ENCODE measurements at places on chromosomes 2 and 18.
A peak's percentile ranks its signal among the peaks of the same experiment; 100 is the strongest.

DNA sequence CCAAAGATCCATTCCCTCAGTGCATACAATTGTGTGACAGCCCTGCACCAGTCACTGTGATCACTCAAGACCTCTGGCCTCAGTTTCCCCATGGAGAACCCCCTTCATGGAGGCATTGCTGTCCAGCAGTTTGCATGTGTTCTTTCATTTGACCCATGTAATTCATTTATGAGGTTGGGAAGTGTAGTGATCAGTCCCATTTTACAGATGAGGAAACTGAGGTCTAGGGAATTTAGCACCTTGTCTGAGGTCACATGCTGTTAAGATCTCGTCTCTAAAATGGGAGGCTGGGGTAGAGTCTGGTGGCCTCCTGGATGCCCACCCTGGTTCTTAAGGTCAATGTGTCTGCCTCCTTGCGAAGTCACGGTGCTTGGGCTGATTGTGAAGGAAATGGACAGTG, 19.1 kb downstream of the LDLRAD4 start:
- no peak for DNase-seq

DNA sequence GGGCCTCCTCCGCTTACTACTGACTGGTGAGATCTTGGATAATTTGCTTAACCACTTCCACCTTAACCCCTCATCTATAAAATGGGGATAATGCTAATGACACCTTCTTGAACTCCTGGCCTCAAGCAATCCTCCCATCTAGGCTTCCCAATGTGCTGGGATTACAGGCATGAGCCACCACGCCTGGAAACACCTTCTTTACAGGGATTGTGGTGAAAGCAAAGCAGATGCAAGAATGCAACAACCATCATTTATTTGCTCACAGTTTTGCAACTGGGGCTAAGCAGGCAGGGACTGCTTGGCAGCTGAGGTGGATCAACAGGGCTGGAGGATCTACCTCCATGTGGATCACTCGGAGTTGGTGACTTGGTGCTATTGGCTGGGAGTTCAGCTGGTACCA, 76.2 kb upstream of the ZNF532 start:
- DNase-seq = no peak

GRCh38 chr2:135708159-135708558, 33.5 kb upstream of the UBXN4 start:
- no peak for DNase-seq

DNA sequence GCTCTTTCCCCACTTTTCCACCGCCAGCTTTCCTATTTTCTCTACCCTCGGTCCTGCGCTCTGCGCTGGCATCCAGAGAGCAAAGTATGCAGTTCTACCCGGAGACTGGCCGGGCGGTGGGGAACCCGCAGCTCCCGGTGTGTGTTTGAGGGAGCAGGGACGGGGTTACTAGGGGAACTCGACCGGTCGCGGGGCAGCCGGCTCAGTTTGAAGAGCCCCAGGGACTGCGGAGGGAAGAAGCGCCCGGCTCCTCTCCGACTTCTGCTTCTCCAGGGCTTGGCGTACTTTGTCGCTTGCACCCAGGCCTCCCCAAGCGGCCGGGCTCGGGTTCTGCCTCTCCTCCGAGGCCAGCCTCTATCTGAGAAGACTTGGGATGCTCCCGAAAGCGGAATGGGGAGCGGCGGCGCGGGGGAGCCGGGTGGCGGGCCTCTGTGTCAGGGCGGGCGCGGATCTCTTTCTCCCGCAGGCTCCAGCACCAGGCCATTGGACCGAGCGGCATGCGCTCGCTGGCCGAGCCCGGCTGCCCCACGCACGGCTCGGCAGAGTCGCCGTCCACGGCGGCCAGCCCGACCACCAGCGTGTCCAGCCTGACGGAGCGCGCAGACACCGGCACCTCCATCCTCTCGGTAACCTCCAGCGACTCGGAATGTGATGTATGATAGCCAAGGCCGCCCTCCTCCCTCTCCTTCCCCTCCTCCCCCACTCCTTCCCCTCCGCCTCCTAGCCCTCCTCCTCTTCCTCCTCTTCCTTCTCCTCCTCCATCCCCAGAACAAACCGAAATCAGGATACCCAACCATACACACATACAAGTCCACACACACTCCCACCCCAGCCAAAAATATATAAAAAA, 2.8 kb downstream of the SIX3 start:
- DNase-seq = no peak

DNA sequence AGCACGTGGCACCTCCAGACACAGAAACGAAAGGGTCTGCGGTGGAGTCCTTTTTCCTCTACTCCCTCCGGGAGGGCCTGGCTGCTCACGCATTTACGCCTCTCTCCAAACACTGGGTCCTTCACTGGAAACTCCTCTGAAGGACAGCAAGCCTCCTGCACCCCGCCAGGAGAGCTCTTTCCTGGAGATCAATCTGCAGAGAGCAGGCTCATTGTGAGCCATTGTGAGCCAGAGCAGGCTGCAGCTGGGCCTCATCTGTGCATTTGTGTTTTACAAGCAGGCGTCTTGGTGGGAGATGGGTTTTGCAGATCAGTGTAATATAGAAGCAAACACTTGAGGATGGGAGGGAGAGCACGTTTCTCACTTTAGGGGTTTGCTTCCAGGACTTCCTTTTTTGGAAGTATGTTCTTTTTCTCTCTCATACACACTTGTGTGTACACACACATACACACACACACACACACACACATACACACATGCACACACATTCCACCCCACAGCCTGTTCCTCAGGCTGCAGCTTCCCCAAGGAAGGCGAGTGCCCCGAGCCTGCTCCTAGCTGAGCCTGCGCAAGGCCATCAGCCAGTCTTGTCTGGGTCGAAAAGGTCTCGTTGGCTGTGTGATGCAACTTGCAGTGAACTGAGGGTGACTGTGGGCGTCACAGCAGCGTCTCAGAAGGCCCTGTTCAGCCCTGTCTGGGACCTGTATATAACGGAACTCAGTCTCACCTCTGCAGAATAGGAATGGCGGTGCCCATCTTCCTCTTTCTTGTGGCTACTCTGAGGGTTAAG, 163.5 kb downstream of the GLI2 start:
- DNase-seq = no peak

GRCh38 chr2:205712508-205712907, 30.2 kb downstream of the NRP2 start:
- no peak for DNase-seq

GRCh38 chr18:44693030-44693784, 12.5 kb downstream of the SETBP1 start:
- no peak for DNase-seq

GRCh38 chr18:13629841-13630715, 96.3 kb downstream of the FAM210A start:
- DNase-seq = peak; percentile 41
